Breast epithelium (tissue), 4 donors: ENCODE measurements at places on chromosomes 5 and 9.

GRCh38 chr9:2655411-2655901, 33.9 kb downstream of the VLDLR start:
- DNase-seq = no peak

GRCh38 chr5:113807427-113807991, 294.0 kb downstream of the YTHDC2 start:
- no peak for DNase-seq

- DNase-seq = no peak
These were observed 42.5 kb upstream of the RASGRF2 start for GRCh38 chr5:80917631-80918030.

DNA sequence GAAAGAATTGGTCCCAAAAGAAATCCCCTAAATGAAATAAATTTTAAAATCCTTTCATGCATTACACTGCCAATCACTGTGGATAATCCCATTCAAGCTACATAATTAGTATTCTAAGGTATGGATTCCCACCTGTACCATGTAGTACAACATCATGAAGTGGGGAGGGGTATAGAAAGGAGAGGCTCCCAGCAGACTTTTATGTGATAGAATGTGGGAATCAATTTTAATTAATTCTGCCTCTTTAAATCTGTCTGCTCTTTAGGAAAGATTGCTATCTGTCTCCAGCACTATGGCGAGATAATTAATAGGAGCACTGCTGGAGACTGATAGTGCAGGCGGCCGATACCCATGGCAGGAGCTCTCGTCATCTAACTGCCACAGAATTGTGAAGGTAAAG, 95.4 kb downstream of the CDH12 start:
- DNase-seq = no peak
